ENCODE measurements at places on chromosomes 16 and 17.

- DNase-seq: peak; percentile 46
Observed at GRCh38 chr16:20383106-20384029, 21.2 kb downstream of the PDILT start.

- DNase-seq: no peak
Observed at GRCh38 chr17:72598695-72599094, 477.9 kb downstream of the SOX9 start.

- no peak for DNase-seq
Observed at GRCh38 chr17:37744961-37745800, at the start of gene HNF1B. Gene HNF1B (minus strand): TSS chr17:37745059. CDS start chr17:37744884, 175 bp downstream.

GRCh38 chr17:27207073-27207513 is 86.8 kb upstream of the WSB1 start:
- no peak for DNase-seq

DNA sequence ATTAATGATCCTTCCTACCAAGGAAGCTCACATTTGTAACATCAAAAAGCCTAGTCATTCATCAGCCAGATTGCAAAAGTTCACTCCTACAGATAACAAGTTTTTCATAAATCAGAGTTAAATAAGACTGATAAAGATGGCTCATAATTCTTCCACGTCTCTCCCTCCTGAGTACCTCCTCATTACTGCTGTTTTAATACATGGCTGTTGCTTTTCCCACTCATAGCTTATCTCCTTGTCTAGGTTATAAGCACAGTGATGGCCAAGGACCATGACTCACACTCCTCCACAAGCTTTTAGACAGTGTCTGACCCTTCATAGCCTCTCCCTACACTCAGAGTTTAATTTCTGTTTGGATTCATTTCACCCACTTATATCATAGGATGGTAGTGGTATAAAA is 100.9 kb upstream of the MON1B start:
- no peak for DNase-seq

DNA sequence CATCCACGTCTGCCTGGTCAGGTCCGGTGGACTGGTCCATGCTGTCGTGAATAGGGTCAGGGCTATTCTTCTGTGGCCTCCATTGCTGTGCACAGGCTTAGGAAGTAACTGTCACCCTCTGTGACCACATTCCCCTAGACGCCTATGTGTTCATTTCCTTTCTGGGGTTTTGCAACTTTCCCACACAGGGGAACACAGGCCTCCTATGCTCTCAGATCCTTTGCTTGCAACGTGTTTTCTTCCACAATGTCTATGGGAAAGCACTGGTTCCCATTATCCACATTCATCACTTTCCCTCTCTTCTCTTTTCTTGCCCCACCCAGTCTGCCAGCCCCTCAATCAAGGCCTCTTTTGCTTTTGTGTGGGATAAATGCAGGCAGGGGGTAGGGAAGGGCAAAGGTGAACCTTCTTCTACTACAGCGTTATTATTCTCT is 43.2 kb upstream of the DNAJA2 start:
- peak; percentile 37 for DNase-seq

- no peak for DNase-seq
Observed at GRCh38 chr16:85418978-85419491, 194.1 kb upstream of the GSE1 start.

DNA sequence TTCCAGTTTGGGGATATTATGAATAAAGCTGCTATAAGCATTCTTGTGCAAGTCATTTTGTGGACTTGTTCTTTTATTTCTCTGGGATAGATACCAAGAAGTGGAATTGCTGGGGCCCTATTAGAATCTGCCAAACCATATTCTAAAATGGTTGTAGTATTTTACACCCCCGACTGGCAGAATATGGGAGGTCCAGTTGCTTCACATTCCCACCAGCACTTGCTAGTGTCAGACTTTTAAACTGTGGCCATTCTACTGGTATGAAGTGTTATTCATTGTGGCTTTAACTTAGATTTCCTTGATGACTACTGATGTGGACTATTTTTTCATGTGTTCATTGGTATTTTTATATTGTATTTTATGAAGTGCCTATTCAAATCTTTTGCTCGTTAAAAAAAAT is 18.1 kb upstream of the NUP93 start:
- DNase-seq: no peak
